ENCODE measurements at places on chromosomes 13 and 19.

- no peak for DNase-seq
- H3K4me3 ChIP-seq, result no peak overlapping the region
- H3K4me1 ChIP-seq, result peaks cover 5% of the 10 kb centered on the region
- no peaks in the 10 kb centered on the region for H3K36me3 ChIP-seq
- H3K27me3 ChIP-seq, result no peaks in the 10 kb centered on the region
Measured at GRCh38 chr13:109010912-109011311, 381.5 kb downstream of the MYO16 start.

DNA sequence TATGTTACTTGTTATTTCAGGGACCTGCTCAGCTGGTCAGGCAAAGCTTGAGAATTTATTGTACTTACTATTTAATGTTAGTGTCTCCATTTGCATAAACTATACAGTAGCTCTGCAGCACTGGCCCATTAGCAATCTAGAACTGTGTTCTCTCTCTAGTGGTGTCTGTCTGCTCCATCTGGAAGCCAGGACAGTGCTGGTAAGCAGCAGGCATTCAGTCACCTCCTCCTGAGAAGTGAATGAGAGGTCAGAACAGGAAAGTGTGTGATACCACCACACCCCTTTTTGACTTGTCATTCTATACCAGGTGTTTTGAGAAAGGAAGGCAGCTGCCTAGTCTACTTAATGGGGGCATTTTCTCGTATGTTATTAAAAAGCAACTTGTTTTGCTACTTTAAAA is 3.9 kb downstream of the COG3 start:
- no peak for DNase-seq
- no peaks in the 10 kb centered on the region for H3K27me3 ChIP-seq
- H3K27ac ChIP-seq, result no peak overlapping the region
- no peaks in the 10 kb centered on the region for H3K36me3 ChIP-seq

GRCh38 chr13:30504081-30504480 is 38.3 kb upstream of the HMGB1 start:
- no peak for DNase-seq
- H3K36me3 ChIP-seq, result no peaks in the 10 kb centered on the region
- no peaks in the 10 kb centered on the region for H3K27me3 ChIP-seq

- H3K27ac ChIP-seq, result no peak overlapping the region
- H3K27me3 ChIP-seq, result no peaks in the 10 kb centered on the region
- no peak overlapping the region for H3K4me3 ChIP-seq
Measured at GRCh38 chr19:5225486-5226345, 114.9 kb downstream of the PTPRS start.
